ENCODE measurements at places on chromosomes 1 and 21.

DNA sequence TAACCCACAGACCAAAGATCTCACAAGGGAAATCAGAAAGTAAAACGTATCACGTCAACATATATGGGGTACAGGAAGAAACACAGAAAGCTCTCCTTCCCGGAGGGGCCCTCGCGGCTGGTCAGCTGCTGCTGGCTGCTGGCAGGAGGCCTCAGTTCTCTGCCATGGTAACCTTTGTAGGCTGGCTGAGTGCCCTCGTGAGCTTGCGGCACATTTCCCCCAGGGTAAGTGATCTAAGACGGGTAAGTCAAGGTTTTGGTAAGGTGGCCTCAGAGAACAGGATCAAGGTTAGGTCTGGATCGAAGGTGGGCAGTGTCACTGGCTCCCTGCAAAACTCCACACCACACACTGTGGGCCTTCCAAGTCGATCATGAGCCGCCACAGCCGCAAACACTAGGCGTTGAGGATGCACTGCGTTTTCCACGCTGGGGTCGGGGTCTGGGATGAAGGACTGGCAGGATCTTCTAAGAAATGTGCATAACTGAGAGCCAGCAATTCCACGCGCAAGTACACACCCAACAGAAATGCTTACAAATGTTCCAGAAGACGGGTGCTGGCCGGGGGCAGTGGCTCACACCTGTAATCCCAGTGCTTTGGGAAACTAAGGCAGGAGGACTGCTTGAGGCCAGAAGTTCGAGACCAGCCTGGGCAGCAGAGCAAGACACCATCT lies 33.9 kb downstream of the WDR4 start:
- DNase-seq: no peak

GRCh38 chr1:8065369-8065768 lies 39.3 kb upstream of the ERRFI1 start:
- no peak for DNase-seq

GRCh38 chr21:32916522-32917099 lies 109.1 kb upstream of the OLIG2 start:
- no peak for DNase-seq

GRCh38 chr1:37513795-37514349 lies 694 bp downstream of the MEAF6 start:
- peak; percentile 100 for DNase-seq

DNA sequence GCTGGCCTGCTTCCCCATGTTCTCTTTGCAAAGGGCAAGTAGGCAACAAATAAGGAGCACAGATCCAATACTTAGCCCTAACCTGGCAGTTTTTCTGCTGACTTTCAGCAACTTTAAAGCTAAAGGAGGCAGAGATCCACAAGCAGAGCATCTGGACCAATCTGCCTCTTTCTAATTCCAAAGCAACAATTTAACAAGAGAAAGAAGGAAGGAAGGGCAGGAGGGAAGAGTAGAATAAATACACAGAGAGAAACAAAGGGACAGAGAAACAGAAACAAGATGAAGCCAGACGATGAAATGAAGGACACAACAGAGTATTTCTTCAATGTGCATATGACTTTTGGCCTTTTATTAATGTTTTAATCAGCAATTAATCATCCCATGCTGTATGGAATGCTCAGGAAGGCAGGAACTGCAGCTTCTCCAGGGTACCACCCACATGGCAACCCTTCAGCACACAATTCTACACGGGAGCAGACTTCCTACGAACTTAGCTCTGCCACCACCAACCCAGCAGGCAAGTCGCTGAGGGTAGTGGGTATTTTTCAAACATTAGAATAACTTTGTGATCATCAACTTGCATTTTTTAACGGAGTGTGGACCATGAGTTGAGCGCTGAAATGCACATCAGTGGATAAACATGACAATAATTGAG lies 15.3 kb downstream of the CLCC1 start:
- no peak for DNase-seq
